ENCODE measurements at places on chromosomes 7 and 10.

GRCh38 chr7:152865461-152865860 lies 105.9 kb downstream of the ACTR3B start:
- DNase-seq = no peak

- DNase-seq = peak; percentile 32
Observed at GRCh38 chr7:151012911-151013347, 11.4 kb downstream of the ATG9B start.

DNA sequence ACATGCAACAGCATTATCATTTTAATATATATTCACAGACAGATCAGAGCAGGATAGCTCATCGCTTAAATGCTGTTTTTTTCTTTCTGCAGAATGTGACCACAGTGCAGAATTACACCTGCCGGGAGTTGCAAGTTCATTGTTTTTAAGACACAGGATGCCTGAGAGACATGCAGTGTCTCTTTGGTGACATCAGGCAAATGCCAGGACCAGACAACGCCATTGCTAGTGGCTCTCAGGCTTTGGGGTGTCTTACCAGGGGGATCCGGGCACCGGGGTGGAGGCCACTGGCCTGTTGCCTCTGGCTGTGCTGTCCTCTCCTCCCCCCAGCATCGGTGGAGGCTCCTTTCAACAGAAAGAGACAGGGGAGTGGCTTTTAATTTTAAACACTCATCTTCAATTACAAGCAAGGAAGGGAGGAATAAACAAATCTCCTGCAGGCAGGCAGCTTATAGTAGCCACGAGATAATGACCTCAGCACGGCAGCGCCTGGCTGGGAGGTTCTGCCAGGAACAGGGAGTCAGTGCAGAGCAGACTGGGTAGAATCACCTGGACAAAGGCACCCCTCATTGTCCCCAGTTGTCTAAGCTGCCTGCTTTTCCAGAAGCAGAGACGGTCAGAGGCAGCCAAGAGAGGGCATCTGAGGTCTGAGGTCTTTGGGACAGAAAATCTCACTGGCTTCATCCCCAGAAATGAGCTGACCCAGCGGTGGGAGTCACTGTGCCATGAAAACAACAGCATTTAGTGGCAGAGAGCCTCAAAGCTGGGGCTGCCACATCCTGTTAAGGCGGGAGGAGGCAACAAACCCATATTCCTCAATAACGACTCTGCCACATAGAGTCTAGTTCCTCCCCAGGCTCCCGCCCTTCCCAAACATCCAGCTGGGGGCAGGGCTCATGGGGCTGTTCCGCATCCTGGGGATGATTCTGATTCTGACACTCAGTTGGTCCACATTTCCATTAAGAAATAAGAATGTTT lies 148.4 kb downstream of the TCERG1L start:
- no peak for DNase-seq

GRCh38 chr10:126214021-126214420 lies 174.3 kb downstream of the ADAM12 start:
- no peak for DNase-seq

DNA sequence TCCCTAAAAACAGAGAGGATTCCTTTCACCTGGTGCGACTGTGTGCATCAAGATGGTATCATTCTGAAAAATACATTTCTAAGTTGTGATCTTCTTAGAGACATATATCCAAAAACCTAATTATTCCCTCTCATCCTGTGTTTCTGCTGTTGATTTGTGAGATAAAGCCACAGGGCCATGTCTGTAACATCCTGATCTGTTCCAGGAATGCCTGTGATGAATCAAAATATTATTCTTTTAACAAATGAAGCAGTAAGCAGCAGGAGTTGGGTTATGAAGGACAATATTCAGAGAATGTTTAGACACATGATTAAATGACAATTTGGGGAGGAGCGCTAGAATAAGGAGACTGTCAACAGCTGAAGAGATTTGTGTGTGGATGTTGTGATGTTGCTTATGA lies 731.4 kb downstream of the KCNMA1 start:
- no peak for DNase-seq

GRCh38 chr7:1678571-1679325 lies 8.7 kb downstream of the ELFN1 start:
- no peak for DNase-seq

DNA sequence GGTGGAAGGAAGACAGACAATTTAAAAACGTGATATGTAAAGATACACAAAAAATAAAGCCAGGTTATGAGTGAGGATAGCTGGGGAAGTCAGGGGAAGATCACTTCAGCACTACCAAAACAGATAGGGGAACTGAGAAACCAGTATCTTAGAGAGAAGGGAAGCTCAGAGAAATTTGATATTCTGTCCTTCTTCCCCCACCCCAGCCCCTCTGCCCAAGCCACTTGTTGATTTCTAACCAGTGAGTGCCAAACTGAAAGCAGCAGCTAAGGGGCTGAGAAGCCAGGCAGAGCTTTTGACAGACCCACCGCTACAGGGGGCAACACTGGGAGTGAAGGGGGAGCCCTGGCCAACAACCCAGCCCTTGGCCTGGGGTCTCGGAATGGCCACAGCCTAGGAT lies 9.1 kb upstream of the SLC29A3 start:
- no peak for DNase-seq

DNA sequence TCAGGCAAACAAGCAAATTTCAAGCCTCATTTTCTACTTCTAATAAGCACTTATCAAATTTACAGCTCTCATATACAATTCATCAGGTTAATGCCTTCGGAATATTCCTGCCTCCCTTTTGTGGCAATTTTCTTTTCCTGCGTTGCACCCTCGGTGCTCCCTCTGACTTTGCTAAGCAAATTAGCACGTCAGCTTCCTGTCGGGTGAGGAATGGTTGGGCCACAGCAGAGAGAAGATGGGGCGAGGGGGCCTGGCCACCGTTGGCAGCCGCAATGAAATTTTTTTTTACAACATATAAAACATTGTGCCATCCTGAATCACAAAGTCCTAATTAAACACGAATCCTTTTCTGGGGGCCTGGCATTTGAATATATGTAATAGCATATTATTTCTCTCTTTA lies 28.1 kb downstream of the ELFN1 start:
- DNase-seq = no peak

- DNase-seq = no peak
Observed at GRCh38 chr7:148916186-148916585, 32.1 kb upstream of the EZH2 start.

DNA sequence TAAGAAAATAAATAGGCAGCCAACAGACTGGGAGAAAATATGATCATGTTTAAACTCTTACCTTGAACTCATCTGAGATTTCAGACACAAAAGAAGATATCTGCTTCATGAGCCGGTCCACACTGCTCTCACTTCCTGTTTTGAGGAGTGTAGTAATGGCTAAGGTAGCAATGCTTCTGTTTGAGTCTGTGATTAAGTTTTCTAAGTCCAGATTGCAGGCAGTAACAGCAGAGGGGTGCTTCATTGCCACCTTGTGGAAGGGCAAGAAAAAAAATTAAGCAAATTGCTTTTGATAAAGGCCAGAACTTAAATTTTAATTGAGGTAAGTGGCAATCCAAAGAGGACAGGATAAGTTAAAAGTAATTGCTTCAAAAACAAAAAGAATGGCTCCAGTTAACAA lies 69.1 kb downstream of the MEST start:
- no peak for DNase-seq

- DNase-seq = no peak
Observed at GRCh38 chr7:111424768-111425167, 137.5 kb downstream of the IMMP2L start.

DNA sequence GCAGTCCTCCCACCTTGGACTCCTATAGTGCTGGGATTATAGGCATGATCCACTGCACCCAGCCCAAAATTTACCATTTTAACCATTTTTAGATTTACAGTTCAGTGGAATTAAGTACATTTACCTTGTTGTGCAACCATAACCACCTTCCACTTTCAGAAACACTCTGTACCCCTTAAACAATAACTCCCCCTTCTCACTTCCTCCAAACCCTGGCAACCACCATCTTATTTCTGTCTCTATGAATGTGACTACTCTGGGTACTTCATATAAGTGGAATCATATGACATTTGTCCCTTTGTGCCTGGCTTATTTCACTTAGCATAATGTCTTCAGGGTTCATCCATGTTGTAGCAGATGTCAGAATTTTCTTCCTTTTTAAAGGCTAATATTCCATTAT lies 33.6 kb downstream of the SUFU start:
- no peak for DNase-seq

GRCh38 chr7:69561266-69561960 lies 36.9 kb upstream of the AUTS2 start:
- DNase-seq = no peak

DNA sequence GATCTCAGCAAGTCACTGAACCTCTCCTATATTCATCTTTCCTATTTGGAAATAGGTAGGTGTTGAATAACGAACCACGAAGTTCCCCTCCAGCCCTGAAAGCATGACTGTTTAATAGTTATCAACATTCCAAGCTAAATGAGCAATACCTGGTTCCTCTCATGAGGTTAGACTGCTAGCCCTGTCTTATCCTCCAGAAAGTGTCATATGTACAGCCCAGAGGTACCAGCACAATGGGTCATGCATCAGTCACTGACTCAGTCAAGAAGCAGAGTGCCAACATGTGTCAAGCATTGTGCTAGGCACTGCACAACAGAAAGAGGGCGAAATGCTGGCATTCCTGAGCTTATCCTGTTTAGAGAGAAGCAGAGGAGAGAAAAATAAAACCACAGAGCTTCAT lies 70.0 kb downstream of the AMPH start:
- no peak for DNase-seq

- no peak for DNase-seq
Observed at GRCh38 chr10:44931621-44932516, 20.7 kb downstream of the TMEM72 start.
